ENCODE measurements at places on chromosomes 7 and 10. TPM values are rescaled to one million over a fixed set of nuclear protein-coding genes. Genes with fewer than 3 reads are reported as not detected.

GRCh38 chr7:103076764-103077163, 1.8 kb downstream of the ARMC10 start:
- no peak overlapping the region for H3K27ac ChIP-seq
- H3K4me3 ChIP-seq, result no peak overlapping the region
- DNase-seq, result no peak
- no peaks in the 10 kb centered on the region for H3K27me3 ChIP-seq

GRCh38 chr10:103884681-103885139, 29.3 kb upstream of the SH3PXD2A start:
- no peak for DNase-seq
- H3K27ac ChIP-seq, result no peak overlapping the region
- H3K4me3 ChIP-seq, result no peak overlapping the region
- H3K4me1 ChIP-seq, result peaks cover 8% of the 10 kb centered on the region
- no peaks in the 10 kb centered on the region for H3K27me3 ChIP-seq
- no peaks in the 10 kb centered on the region for H3K36me3 ChIP-seq

GRCh38 chr10:82477776-82478175, 602.8 kb downstream of the NRG3 start:
- no peaks in the 10 kb centered on the region for H3K4me1 ChIP-seq
- no peaks in the 10 kb centered on the region for H3K36me3 ChIP-seq
- H3K27ac ChIP-seq, result no peak overlapping the region
- no peaks in the 10 kb centered on the region for H3K27me3 ChIP-seq

DNA sequence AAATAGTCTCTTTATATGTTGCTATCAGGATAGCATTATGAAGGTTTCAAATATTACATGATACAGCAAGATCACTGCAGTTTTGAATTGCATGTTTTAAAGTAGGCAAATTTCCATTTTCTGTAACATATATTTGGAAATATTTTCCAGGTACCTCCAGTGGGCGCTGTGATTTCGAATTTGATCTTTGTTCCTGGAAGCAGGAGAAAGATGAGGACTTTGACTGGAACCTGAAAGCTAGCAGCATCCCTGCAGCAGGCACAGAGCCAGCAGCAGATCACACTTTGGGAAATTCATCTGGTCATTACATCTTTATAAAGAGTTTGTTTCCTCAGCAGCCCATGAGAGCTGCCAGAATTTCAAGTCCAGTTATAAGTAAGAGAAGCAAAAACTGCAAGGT, 299.0 kb downstream of the MALRD1 start:
- H3K4me3 ChIP-seq, result no peak overlapping the region
- H3K27me3 ChIP-seq, result no peaks in the 10 kb centered on the region
- H3K36me3 ChIP-seq, result no peaks in the 10 kb centered on the region
- no peaks in the 10 kb centered on the region for H3K4me1 ChIP-seq
- no peak overlapping the region for H3K27ac ChIP-seq

GRCh38 chr10:70984986-70985722, 96.8 kb upstream of the PCBD1 start:
- no peaks in the 10 kb centered on the region for H3K4me1 ChIP-seq
- H3K27ac ChIP-seq, result peak overlapping the region; percentile 45
- no peaks in the 10 kb centered on the region for H3K36me3 ChIP-seq
- H3K4me3 ChIP-seq, result no peak overlapping the region

- no peak for DNase-seq
- no peaks in the 10 kb centered on the region for H3K36me3 ChIP-seq
- no peaks in the 10 kb centered on the region for H3K4me1 ChIP-seq
- H3K4me3 ChIP-seq, result no peak overlapping the region
- H3K27ac ChIP-seq, result no peak overlapping the region
Observed at GRCh38 chr7:50317221-50317678, 12.7 kb downstream of the IKZF1 start.

DNA sequence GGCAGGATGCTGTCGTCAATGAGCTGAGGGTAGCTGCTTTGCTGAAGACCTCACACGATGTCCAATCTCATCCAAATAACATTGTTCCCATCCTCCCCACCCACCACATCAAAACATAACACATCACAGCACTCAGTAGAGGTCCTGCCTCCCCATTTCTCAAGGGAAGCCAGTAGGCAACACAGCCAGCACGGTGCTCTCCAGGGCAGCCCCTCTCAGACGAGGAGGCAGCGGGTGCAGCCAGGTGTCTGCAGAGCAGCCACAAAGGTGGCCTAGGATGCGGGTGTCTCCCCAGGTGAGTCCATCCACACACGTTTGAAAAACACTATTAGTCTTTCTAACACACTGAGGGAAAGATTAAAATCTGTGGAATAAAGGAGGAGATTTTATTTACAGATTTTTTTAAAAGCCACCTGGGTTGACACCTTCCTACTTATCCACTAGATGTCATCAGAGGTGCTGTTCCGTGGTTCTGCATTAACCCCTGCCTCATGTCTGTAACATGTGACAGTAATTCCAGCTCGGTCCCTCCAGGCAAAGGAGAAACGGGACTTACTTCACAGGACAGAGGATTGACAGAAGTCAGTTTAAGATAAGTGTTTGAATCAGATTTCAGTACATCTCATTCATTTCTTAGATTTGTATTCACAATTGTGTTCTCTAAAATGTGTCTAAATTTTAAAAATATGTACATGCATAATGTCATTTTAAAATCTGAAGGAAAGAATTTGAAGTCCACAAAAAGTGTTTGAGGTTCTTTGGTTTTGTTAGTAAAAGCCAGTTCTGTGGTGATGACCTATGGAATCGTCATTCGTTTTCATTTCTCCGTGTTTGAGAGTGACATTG, 68.0 kb downstream of the LANCL2 start:
- no peak overlapping the region for H3K4me3 ChIP-seq
- no peak for DNase-seq
- no peaks in the 10 kb centered on the region for H3K4me1 ChIP-seq
- H3K36me3 ChIP-seq, result no peaks in the 10 kb centered on the region
- no peak overlapping the region for H3K27ac ChIP-seq
- H3K27me3 ChIP-seq, result no peaks in the 10 kb centered on the region

GRCh38 chr10:93075369-93076221, 1.9 kb downstream of the CYP26A1 start:
- DNase-seq, result no peak
- H3K27ac ChIP-seq, result no peak overlapping the region
- H3K36me3 ChIP-seq, result no peaks in the 10 kb centered on the region
- peak overlapping the region; percentile 54 for H3K4me3 ChIP-seq

GRCh38 chr10:60288256-60288655, 101.4 kb downstream of the ANK3 start:
- no peak overlapping the region for H3K4me3 ChIP-seq
- no peak overlapping the region for H3K27ac ChIP-seq
- no peak for DNase-seq
- H3K27me3 ChIP-seq, result no peaks in the 10 kb centered on the region
- no peaks in the 10 kb centered on the region for H3K4me1 ChIP-seq

DNA sequence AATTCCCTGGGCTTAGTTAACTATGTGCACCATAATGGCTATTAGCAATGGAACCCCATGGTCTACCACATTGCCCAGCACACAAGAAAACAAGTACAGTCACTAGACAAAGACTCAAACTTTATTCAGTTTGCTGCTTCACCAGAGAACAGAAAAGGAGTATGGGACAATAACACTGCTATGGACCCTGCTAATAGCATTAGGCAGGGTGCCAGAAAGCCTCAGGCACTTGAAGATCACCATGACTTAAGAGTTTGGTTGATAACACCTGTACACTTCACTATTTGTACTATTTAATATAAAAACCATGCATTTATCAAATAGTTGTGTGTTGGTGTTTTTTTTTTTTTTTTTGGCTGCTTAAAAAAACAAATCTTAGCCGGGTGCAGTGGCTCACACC, 159.6 kb downstream of the KMT2E start:
- DNase-seq, result no peak
- H3K27ac ChIP-seq, result no peak overlapping the region
- no peaks in the 10 kb centered on the region for H3K4me1 ChIP-seq
- H3K4me3 ChIP-seq, result no peak overlapping the region
- no peaks in the 10 kb centered on the region for H3K27me3 ChIP-seq

DNA sequence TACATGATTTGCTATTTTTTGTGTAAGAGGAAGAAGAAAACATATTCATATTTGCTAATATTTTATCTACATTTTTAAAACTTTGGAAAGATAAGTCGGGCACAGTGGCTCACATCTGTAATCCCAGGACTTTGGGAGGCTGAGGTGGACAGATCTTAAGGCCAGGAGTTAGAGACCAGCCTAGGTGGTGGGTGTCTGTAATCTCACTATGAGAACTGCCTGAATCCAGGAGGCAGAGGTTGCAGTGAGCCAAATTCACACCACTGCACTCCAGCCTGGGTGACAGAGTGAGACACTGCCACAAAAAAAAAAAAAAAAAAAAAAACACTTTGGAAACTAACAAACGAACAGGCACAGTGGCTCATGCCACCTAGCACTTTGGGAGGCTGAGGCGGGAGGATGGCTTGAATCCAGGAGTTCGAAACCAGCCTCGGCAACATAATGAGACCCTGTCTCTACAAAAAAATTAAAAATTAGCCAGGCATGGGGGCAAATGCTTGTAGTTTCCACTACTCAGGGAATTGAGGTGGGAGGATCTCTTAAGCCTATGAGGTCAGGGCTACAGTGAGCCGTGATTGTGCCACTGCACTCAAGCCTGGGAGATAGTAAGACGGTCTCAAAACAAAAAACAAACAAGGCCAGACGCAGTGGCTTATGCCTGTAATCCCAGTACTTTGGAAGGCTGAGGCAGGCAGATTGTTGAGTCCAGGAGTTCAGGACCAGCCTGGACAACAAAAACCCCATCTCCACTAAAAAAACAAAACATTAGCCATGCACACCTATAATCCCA, 25.6 kb downstream of the HERC4 start:
- no peaks in the 10 kb centered on the region for H3K27me3 ChIP-seq
- H3K4me1 ChIP-seq, result no peaks in the 10 kb centered on the region
- no peak overlapping the region for H3K4me3 ChIP-seq
- no peaks in the 10 kb centered on the region for H3K36me3 ChIP-seq
- DNase-seq, result no peak
- H3K27ac ChIP-seq, result no peak overlapping the region

GRCh38 chr7:110307776-110308175, 783.2 kb upstream of the LRRN3 start:
- H3K27ac ChIP-seq, result no peak overlapping the region
- H3K4me1 ChIP-seq, result no peaks in the 10 kb centered on the region
- H3K4me3 ChIP-seq, result no peak overlapping the region
- H3K36me3 ChIP-seq, result no peaks in the 10 kb centered on the region
- no peaks in the 10 kb centered on the region for H3K27me3 ChIP-seq

- H3K27ac ChIP-seq, result no peak overlapping the region
- H3K27me3 ChIP-seq, result no peaks in the 10 kb centered on the region
- H3K36me3 ChIP-seq, result no peaks in the 10 kb centered on the region
- no peaks in the 10 kb centered on the region for H3K4me1 ChIP-seq
- H3K4me3 ChIP-seq, result no peak overlapping the region
Observed at GRCh38 chr7:30937416-30937815, 25.8 kb downstream of the AQP1 start.

DNA sequence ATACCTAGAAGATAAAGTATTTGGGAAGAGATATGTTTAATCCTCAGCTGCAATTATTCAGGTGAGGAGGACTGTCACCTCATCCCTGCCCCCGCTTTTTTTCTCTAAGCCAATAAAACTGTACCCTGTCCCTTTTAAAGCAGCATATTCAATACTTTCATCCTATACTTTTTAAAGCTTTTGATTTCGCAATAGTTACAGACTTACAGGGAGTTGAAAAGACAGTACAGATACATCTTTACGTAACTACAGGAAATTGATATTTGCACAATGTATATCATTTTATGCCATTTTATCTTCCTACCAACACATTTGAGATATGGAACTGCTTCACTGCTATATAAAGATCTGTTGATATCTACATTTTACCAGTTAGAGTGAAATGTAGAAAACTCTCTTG, 47.6 kb downstream of the STK17A start:
- H3K4me1 ChIP-seq, result no peaks in the 10 kb centered on the region
- DNase-seq, result no peak
- no peaks in the 10 kb centered on the region for H3K36me3 ChIP-seq
- no peaks in the 10 kb centered on the region for H3K27me3 ChIP-seq
- no peak overlapping the region for H3K27ac ChIP-seq

- DNase-seq, result no peak
- H3K27me3 ChIP-seq, result no peaks in the 10 kb centered on the region
- H3K4me3 ChIP-seq, result peak overlapping the region; percentile 13
- no peak overlapping the region for H3K27ac ChIP-seq
- no peaks in the 10 kb centered on the region for H3K4me1 ChIP-seq
Observed at GRCh38 chr10:33773253-33773573, 438.7 kb upstream of the NRP1 start.

GRCh38 chr10:90966146-90966545, 45.3 kb upstream of the ANKRD1 start:
- no peaks in the 10 kb centered on the region for H3K4me1 ChIP-seq
- H3K27me3 ChIP-seq, result no peaks in the 10 kb centered on the region
- H3K36me3 ChIP-seq, result no peaks in the 10 kb centered on the region

The ZNF775 gene
- total RNA-seq, result 1.9 TPM

The NSUN6 gene
- 18.0 TPM for total RNA-seq

The CCL24 gene
- total RNA-seq, result not detected

The TMEM130 gene
- total RNA-seq, result 1.3 TPM

The PCLO gene
- 5.9 TPM for total RNA-seq

The COL13A1 gene
- total RNA-seq, result 0.66 TPM

The TRPV6 gene
- 13.4 TPM for total RNA-seq

The TMEM229A gene
- total RNA-seq, result not detected

The CHRM2 gene
- not detected for total RNA-seq

The PLPP4 gene
- total RNA-seq, result not detected

The PPA1 gene
- total RNA-seq, result 174 TPM

The CLDN4 gene
- 3.8 TPM for total RNA-seq

The NODAL gene
- not detected for total RNA-seq

The HOXA1 gene
- 0.80 TPM for total RNA-seq

All from breast epithelium (tissue), 4 donors.